Activated T-helper 9 cell treated with anti-CD3 and anti-CD28 coated beads, Interleukin-2, amount 50 U/mL, for 16 hours (primary cell): ENCODE measurements at places on chromosomes 16 and 17.

DNA sequence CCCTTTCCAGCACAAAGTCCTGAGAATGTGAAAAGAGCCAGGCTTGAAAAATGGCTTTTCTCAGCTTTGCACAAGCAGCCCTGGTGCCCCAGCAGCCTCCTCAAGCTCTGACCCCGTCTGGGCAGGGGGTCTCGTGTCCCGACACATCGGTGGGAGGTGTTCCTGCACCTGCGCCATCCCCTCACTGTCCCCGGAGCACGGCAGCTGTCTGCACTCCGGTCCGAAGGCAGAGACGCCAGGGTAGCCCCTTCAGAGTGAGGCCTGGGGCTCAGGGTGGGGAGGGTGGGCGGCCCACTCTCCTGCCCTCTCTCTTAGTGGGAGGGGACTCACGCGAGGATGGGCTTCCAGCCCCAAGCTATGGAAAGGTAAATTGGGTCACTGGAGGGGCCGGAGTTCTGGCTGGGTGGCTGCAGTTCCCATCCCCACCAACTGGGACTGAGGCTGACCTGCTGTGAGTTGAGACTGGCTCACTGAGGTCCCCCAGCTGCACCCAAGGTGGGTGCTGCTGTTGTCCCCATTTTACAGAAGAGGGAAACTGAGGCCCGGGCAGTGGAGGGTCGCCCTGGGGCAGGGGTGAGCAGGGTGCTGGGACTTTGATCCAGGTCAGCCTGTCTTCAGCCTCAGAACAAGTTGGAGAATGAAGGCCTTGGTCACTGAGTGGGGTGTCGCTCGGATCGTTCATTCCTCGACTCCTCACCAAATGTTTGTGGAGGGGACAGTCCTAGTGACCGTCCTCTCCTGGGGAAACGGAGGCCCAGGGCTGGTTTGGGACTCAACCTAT is 2.3 kb upstream of the BAIAP3 start:
- DNase-seq = no peak

DNA sequence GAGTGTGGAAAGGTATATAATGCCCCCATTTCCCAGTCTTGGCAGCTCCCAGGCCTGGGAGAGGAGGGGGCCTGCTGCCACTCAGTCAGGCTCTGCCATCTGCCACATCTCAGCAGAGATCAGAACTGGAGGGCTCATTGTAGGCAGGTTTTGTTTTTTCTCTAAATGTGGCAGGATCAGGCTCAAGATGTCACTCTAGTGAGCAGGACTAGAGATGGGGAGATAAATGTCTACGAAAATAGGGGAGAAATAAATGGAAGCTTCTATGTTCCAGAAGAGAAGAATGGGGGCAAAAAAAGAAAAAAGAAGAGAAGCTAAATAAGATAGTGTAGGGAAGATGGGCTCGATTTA is 13.9 kb downstream of the NXPH3 start:
- no peak for DNase-seq

- DNase-seq = peak; percentile 41
These were observed 32.5 kb downstream of the ABCC12 start for GRCh38 chr16:48123104-48123788.

- DNase-seq = no peak
These were observed 11.3 kb downstream of the RIPOR1 start for GRCh38 chr16:67539691-67540635.

DNA sequence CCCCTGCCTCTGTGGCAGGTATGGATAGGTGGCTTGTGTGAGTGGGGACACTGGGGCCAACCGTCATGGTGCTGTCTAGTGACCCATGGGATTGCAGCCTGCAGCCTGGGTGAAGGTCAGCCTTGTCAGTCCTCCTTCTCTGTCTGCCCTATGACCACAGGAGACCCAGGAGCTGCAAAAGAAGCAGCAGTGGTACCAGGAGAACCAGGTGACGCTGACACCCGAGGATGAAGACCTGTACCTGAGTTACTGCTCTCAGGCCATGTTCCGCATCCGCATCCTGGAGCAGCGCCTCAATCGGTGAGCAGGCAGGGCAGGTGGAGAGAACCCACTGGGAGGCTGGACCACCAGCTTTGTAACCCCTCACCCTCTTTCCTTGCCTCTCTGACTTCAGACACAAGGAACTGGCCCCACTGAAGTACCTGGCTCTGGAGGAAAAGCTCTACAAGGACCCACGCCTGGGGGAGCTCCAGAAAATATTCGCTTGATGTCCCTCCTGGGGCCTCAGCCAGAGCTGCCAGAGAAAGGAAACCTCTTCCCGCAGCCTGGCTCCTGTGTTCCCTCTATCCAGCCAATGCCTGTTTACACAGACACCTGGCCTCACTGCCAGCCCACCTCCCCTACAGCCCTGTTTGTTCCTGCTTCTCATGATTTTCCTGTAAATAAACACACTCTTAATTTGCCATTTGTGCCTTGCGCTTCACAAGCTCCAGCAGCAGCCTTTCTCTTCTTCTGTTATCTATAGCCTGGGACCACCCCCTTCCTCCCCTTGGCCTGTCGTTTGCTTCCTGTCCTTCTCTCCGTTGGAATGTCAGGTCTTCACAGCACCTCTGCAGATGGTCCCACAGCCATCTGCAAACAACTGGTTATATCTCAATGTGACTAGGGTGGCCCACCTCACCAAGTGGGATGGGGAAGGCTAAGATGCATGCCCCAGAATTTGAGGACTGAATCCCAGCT is 4.5 kb upstream of the KATNB1 start:
- DNase-seq = no peak

DNA sequence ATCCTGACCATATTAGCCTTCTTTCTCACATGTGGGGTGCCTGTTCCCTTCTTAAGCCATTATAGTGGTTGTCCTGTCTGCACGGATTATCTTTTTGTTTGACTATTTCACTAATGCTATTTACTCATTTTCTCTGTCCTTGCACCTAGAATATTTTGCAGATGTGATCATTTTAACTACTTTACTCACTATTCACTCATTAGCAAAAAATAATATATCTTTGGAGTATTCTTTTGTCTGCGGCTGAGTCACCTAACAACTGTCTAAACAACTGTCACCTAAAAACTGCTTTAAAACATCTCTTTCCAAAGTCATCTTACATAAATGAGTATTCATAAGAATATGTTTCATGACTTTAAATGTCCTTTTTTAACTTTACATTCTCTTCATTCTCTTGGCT is 87.4 kb downstream of the KCNJ2 start:
- no peak for DNase-seq

- DNase-seq = no peak
These were observed 24.1 kb downstream of the BAHCC1 start for GRCh38 chr17:81419319-81419885.

DNA sequence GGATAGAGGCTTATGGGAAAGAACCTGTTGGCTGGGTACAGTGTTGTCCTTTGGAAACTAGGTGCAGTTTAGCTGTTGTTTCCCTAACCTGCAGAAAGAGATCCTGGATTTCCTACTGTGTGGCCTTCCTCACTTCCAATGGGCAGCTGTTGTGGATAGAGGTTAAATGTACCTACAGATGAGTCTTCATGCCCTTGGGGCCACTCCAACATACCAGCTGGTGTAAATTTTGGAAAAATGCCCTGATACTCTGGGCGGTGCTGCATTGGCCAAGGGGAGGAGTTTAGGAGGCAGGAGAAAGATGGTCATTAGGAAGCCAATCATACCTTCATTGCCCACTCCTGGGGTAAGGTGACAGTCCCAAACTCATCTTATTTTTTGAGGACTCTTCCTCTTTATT is 70.2 kb downstream of the SNX11 start:
- no peak for DNase-seq

DNA sequence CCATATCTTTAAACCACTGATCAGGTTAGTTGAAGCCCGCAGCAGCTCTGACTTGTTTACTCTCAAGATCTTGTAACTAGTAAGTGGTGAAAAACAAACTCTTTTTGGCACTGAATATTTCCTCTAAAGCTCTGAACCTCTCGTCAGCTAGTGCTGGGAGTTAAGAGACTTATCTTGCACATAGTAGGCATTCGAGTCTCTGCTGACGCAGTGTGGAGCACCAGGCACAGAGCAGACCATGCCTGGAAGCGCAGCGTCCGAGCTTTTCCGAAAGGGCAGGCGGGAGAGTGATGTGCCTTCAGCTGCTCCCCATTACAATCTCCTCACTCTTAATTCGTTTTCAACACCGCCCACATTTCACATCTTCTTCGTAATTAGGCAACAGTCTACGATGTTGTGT is 63.0 kb downstream of the SMG6 start:
- no peak for DNase-seq

DNA sequence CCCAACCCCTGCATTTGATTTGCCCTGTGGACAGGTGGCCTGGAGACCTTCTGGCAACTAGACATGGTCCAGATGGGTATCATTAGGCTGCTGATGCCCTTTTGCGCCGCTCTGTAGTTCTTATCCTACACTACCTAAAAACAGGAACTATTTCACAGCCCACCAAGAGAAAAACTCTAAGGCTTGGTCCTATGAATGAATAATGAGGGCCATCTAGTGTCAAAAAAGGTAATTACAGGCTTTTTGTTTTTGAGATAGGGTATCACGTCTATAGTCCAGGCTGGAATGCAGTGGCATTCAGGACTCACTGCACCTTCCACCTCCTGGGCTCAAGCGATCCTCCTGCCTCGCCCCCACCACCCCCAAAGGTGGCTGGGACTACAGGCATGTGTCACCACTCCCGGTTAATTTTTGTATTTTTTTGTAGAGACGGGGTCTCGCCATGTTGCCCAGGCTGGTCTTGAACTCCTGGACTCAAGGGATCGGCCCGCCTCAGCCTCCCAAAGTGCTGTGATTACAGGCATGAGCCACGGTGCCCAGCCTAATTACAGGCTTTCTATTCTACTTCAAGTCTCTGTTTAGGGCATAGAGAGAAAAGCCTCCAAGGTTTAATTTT is 20.9 kb downstream of the COIL start:
- no peak for DNase-seq

DNA sequence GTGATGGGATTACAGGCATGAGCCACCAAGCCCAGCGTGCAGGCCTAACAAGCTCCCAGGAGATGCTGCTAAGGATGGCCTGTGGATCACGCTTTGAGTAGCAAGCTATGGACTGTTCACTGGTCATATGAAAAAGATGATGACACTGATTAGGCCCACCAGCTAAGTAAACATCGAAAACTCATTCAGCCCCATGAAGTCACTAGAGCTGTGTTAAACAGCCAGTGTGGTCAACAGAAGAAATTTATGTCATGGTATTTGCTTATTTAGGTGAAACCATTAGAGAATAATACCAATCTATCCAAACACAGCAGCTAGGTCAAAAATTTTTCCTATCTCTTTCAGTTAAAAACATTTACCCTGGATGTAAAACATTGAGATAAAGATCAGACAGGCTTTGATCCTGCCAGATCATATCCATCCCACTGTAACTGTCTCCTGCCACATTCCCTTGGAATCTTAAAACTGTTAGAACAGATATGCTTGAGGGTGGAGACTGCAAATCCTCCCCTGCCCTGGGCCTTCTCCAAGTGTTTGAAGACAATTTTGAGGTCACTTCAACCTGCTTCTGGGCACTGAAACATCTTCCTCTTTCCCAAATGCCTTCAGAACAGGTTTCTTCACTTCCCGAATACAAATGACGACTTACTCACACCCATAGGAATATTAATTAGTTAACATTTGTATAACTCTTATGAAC is 30.9 kb downstream of the HOXB1 start:
- no peak for DNase-seq

DNA sequence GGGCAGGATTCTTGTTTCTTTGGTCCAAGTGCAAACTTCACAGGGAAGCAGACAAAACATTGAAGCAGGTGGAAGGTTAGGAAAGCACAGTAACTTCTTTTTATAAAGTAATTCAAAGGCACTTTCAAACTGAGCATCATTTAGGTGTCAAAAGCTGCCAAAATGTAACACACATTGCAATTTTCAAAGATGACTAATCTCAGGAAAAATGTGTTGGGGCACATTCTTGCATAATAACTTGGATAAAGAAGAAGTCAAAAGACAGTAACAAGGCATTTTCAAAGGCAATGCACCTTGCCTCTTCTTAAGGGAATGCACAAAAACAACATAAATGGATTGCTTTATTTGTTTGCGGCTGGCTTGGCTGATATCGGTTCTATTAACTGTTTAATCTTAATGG is 3.6 kb downstream of the KCNJ2 start:
- no peak for DNase-seq

DNA sequence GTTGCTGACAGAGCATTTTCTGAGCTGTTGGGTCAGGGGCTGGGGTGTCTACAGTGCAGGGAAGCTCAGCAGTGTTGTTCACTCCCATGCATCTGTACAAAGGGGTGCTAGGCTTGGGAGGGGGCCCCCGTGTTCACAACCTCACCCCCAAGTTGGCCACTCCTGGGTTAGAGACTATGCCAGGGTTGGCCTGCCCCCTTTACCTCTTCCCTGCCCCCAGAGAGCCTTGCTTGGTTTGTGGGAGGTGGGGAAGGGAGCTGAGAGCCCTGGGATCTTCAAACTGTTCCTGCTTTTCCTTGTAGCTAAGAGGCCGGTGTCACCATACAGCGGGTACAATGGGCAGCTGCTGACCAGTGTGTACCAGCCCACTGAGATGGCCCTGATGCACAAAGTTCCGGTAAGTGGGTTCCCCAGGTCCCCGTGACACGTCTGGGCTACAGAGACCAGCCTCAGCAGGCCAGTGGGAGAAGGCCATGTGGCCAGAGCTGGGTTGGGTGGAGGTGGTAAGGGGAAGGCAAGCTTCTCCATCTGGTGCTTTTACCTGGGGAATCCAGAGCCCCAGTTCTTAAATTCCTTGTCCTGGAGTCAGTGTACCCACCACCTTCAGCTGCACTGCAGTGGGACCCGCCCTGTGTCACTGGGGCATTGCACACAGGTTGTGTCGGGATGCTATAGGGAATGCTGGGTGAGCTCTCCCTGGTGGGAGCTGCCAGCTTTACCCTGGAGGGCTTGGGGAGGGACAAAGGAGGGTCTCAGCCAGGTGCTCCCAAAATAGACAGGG is 11.8 kb downstream of the GPRC5C start:
- DNase-seq = no peak

GRCh38 chr17:33096161-33096560 is 104.5 kb downstream of the SPACA3 start:
- DNase-seq = no peak

DNA sequence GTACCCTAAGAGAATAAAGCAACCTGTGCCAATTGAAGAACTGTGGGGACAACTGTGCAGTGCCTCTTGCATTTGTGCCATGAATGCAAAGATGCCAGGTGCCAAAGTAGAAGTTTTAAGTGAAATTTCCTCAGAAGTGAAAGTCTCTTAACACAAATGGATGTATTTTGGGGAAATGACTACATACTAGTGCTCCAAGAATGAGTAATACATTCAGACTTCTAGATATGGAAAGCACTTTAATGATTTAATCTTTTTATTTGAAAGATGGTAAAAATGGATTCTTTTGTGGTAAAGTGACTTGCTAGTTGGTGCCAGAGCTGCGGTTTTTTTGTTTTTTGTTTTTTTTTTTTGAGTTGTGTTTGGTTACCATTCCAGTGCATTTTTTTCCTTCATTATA is 15.0 kb downstream of the UTP18 start:
- DNase-seq = no peak
